ENCODE measurements at places on chromosomes 2 and 18. TPM values are rescaled to one million over a fixed set of nuclear protein-coding genes. Genes with fewer than 3 reads are reported as not detected.
A peak's percentile ranks its signal among the peaks of the same experiment; 100 is the strongest.

DNA sequence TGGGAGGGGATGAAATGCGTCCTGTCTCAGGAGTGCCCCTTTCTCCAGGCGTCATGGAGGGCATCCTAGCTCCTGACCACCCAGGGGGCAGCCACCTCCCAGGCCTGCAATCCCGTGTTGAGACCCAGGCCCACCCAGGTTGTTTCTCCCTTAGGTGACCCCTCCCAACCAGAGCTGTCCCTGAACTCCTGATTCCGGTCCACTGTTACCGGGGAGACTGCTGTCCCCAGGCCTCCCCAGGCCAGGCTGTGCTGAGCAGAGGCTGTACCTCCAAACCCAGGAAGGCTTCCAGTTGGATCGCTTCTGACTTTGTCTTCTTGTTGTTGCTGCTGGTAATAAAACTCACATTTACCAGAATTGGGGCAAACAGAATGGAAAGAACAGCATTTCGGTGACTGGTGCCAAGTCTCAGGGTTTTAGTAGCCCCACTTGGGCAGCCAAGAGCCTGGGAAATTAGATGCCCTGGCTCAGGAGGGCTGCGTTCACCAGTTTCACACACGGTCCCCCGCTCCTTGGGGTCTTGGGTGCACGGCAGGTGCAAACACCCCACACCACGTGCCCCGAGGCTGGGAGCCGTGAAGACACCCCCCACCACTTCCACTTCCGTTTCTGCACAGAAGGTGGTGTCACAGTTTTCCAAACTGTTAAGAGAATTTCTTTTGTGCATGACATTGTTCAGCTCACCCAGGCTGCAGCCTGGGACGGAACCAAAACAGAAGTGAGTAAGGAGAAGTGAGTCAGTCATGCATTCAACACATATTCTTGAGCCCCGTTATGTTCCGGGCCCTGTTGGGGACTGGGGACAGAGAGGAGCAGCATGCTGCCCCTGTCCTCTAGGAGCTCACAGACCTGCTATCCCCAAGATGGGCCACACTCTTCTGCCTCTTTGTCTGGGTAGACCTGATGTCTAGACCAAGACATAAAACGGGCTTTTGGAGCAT lies 29.4 kb downstream of the ITM2C start:
- no peaks in the 10 kb centered on the region for H3K36me3 ChIP-seq
- H3K4me3 ChIP-seq, result no peak overlapping the region
- no peaks in the 10 kb centered on the region for H3K27me3 ChIP-seq
- no peak overlapping the region for H3K27ac ChIP-seq
- DNase-seq, result peak; percentile 37

GRCh38 chr2:105765415-105766299 lies 20.9 kb downstream of the NCK2 start:
- H3K4me1 ChIP-seq, result no peaks in the 10 kb centered on the region
- no peak for DNase-seq
- H3K4me3 ChIP-seq, result no peak overlapping the region
- peak overlapping the region; percentile 26 for H3K27ac ChIP-seq
- H3K36me3 ChIP-seq, result no peaks in the 10 kb centered on the region
- H3K27me3 ChIP-seq, result no peaks in the 10 kb centered on the region

Gene STAT4
- 3.6 TPM for total RNA-seq

DNA sequence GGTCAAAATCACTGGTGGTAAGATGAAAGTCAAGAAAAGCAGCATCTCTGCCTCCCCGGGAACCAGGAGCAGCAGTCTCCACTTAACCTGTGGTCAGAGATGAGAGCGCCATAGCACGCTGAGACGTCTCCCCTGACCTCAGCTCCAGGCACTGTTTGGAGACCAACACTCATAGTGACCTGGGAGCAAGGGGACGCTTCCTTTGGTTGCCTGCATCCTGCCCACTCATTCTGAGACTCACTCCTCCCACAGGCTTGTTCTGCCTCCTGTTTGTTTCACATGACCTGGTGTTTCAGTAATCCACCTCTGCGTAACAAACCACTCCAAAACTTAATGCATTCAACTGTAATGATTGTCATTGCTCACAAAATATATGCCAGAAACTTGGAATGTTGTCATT lies 139.3 kb downstream of the ACOXL start:
- H3K36me3 ChIP-seq, result no peaks in the 10 kb centered on the region
- no peak overlapping the region for H3K4me3 ChIP-seq
- H3K4me1 ChIP-seq, result no peaks in the 10 kb centered on the region
- no peak for DNase-seq
- H3K27ac ChIP-seq, result no peak overlapping the region

GRCh38 chr2:25132299-25132635 lies 36.1 kb downstream of the POMC start:
- DNase-seq, result no peak
- peak overlapping the region; percentile 36 for H3K27ac ChIP-seq
- H3K4me3 ChIP-seq, result peak overlapping the region; percentile 52
- H3K27me3 ChIP-seq, result peaks cover 5% of the 10 kb centered on the region

Gene SLC14A1
- total RNA-seq, result 2.6 TPM

Gene TAF1B
- total RNA-seq, result 21.6 TPM

All from breast epithelium (tissue), 4 donors.